ENCODE measurements at places on chromosomes 3 and 15. TPM values are rescaled to one million over a fixed set of nuclear protein-coding genes. Genes with fewer than 3 reads are reported as not detected.

DNA sequence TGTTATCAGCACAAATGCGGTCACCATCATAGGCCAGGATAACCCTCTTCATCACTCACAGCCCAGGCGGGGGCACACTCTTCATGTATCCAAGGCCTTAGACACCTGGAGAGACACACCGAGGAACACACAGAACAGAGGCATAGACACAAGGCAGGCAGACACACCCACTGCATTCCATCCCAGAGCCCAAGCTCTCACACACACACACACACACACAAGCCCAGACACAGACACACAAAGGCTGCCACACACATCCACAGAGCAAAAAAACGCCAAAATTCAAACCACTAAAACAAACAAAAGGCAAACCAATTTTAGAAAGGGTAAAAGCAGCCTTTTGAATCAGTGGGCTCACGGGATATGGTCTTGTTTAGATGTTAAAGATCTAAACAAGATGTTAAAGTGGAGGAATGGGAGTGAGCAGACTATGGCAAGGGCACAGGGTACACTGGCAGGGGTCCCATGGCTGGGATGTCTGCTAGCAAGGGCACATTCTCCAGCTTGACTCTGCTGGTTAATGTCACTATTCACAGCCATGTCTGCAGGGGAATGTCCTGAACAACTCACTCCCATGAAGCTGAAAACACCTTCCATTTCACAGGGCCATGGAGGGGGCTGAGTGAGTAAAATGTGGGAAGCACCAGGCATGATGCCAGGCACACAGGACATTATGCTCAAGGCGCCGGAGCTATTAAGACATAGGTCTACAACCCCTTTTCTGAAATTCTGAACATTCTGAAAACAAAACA lies 14.9 kb upstream of the CRABP1 start:
- DNase-seq = no peak

DNA sequence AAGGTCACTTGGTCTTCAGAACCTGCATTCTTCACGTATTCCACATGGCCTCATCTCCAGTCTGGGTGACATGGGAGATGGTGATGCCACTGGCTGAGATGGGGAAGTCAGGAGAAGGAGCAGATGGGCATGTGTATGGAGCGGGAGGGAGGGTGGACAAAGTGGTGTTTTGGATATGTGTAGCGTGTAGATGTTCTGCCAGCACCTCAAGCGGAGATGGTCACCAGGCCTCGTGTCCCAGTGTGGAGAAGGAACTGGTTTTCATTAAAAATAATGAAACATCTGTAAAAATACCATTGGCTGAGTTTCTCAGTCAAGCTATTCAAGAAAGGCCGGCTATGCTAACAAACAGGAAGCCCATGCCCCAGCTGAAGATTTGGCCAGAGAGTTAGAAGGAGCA lies 26.2 kb downstream of the LARP6 start:
- DNase-seq = no peak

- DNase-seq = no peak
These were observed 208.1 kb downstream of the SV2B start for GRCh38 chr15:91308199-91308598.

DNA sequence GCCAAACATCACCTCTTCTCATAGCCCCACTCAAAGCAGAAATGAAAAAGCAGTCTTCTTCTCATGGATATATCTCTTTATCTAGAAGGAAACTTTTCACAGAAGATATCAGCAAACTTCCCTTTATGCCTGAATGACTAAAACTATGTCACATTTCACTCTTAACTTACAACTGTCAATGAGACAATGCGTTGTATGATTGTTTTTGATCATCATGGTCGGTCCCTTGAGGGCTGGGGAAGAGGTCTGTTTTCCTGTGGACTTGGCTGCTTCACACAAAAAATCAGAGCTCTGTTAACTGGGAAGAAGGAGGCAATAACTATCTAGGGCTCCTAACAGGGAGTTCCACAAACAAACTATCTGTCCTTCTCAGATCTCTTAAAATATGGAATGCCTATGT lies 5.1 kb downstream of the NLGN1 start:
- no peak for DNase-seq

GRCh38 chr15:91171334-91171733 lies 71.3 kb downstream of the SV2B start:
- no peak for DNase-seq

The C2CD4A gene
- 0.05 TPM for polyA plus RNA-seq

GRCh38 chr15:38378161-38378560 lies 75.8 kb upstream of the FAM98B start:
- DNase-seq = no peak

GRCh38 chr15:55661428-55661827 lies 73.3 kb upstream of the PYGO1 start:
- no peak for DNase-seq

The UCN2 gene
- polyA plus RNA-seq = 0.81 TPM

GRCh38 chr3:95148107-95148506 lies 1085.2 kb downstream of the NSUN3 start:
- DNase-seq = no peak

- no peak for DNase-seq
These were observed 37.1 kb downstream of the MAP3K13 start for GRCh38 chr3:185399737-185400667.

DNA sequence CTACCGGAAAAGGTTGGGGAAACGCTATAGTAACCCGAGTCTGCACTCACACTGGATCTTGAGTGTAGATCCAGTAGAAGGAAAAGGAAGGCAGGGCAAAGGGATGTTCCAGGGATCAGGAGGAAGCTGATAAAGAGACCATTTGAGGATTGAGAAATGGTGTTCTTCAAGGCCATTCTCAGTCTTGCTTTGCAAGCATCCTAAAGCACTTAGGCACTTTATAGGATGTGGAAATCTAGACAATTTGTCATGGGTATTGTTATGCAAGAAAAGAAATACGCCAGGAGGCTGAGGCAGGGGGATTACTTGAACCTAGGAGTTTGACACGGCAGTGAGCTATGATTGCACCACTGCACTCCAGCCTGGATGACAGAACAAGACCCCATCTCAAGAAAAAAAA lies 13.2 kb upstream of the SCAMP5 start:
- no peak for DNase-seq

GRCh38 chr3:123337226-123337625 lies 111.7 kb downstream of the ADCY5 start:
- DNase-seq = no peak

DNA sequence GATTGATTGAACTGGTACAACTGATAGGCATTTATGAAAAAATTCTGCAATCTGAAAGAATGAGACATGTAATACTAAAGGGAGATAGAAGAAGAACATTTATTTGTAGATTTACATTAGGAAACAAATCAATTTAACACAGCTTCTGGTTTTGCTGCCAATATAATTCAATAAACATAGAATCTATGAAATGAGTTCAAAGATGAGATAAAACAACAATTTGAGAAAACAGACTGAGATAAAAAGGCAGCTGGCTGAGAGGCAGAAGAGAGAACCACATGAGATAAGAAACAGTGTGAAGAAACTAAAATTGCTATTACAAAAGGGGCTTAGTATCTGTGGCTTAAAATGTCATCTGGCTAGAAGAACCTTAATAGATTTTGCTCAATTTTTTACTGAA lies 176.6 kb downstream of the PYDC2 start:
- no peak for DNase-seq

GRCh38 chr3:52488746-52489145 lies 6.4 kb upstream of the STAB1 start:
- DNase-seq = no peak

GRCh38 chr3:196339493-196340254 lies 1.5 kb upstream of the TM4SF19 start:
- no peak for DNase-seq

- DNase-seq = no peak
These were observed 154.0 kb upstream of the PRICKLE2 start for GRCh38 chr3:64379221-64379620.

The USP13 gene
- 6.4 TPM for polyA plus RNA-seq

GRCh38 chr15:92788196-92788595 lies 111.9 kb upstream of the CHD2 start:
- DNase-seq = no peak

DNA sequence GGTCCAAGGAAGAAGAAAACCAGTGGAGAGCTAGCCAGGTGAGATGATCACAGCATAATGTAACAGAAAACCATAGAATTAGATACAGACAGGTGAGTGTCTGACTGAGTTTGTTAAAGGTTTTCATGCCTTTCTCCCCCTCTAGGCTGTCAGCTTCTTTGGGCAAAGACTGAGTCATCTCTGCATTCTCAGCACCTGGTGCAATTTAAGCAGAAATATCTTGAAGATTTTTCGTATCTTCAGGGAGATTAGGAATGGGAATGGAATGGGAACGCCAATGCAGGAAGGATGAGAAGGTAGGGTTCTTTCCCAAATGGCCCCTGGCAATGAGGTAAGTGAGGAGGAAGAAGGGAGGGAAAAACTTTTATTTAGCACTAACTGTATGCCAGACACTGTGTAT lies 122.0 kb upstream of the SLC7A14 start:
- DNase-seq = no peak

DNA sequence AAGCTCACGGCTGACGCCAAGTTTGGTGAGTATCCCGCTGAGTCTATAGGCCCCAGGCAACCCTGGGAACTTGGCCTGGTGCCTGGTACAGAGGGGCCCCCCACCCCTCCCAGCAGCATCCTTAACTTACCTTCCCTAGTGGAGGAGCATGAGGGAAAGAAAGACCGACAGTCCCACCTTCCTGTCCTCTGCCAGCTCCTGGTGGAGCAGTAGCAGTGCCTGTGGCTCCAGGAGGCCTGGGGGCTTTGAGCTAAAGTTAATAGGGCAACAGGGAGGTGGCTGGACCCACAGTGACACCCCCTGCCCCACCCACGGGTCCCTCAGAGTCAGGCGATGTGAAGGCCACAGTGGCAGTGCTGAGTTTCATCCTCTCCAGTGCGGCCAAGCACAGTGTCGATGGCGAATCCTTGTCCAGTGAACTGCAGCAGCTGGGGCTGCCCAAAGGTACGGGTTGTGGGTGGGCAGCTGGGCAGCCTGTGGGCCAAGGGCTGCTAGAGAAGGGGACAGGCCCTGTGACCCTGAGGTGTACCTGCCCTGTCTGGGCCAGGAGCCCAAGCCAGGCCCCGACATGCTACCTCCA lies 2.9 kb downstream of the COMMD4 start:
- no peak for DNase-seq

DNA sequence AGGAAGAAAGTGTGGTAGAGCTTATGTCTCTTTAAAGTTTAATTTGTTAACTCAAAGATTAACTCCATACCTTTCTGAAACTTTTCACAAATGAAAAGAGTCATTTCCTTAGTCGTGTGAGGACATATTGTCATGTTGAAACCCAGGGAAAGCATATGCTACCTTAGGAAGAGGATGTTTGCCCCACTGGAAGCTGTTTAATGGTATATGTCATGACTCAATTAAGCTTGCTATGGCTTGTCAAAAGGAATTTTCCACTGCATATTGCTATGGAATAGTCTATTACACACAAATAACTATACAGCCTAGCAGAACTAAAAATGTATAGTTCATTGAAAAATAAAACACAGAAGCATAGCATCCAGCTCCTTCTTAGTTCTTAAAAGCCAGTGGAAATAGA lies 69.9 kb downstream of the NSUN3 start:
- DNase-seq = no peak

DNA sequence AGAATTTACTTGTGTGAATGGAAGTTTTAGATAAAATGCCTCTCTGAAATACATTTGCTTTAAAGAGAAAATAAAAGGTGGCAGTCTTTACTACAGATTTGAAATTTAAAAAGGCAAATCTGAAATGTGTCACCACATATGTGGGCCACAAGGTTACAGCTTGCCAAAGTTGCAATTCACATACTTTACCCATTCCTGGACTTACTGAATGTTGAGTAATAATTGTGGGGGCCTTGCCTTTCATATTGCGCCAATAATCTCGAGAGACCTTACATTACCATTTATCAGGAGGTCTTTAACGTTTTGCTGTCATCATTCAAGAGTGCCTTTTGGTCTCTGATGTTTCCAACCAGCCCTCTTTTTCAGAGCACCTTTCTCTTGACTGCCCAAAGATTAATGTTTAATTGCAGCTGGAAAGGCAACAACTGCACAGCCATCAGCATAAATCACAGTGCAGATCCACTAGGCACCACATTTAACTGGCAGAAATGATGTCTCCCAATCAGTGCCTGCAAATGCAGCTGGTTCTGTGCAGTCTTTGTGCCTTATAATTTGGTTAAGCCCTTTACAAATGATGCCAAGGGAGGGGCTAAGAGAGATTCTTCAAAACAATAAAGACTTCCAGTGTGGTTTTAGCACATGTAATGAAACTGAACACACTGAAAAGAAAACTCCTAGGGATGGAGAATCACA lies 206.8 kb downstream of the MAGI1 start:
- no peak for DNase-seq

The SOX14 gene
- not detected for polyA plus RNA-seq

The VEPH1 gene
- 0.37 TPM for polyA plus RNA-seq

GRCh38 chr3:7646851-7647250 lies 785.9 kb downstream of the GRM7 start:
- DNase-seq = no peak

DNA sequence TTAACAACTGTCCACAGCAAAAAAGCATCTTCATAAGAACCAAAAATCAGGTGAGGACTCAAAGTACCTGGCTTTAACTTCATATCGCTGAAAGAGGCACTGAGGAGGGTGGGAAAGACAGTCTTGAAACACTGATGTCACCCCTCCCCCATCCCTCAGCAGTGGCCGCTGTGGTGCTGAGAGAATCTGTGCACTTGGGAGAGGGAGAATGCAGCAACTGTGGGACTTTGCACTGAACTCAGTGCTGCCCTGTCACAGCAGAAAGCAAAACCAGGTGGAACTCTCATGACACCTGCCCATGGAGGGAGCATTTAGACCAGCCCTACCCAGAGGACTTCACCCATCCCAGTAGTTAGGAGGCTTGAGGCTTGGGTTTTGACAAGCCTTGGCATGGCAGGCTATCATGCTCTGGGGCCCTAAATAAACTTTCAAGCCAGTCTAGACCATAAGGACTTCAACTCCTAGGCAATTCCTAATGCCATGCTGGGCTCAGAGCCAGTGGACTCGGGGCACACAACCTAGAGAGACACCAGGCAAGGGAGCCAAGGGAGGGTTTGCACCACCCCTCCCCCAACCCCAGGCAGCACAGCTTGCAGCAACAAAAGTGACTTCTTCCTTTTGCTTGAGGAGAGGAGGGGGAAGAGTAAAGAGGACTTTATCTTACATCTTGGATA lies 6.1 kb upstream of the ZSCAN2 start:
- DNase-seq = no peak

- no peak for DNase-seq
These were observed 891 bp downstream of the AHSG start for GRCh38 chr3:186613637-186614265.

The ANKRD34C gene
- not detected for polyA plus RNA-seq

- DNase-seq = no peak
These were observed 104.6 kb downstream of the APBA2 start for GRCh38 chr15:28990390-28990789.
